ENCODE measurements at places on chromosomes 13 and 19.

DNA sequence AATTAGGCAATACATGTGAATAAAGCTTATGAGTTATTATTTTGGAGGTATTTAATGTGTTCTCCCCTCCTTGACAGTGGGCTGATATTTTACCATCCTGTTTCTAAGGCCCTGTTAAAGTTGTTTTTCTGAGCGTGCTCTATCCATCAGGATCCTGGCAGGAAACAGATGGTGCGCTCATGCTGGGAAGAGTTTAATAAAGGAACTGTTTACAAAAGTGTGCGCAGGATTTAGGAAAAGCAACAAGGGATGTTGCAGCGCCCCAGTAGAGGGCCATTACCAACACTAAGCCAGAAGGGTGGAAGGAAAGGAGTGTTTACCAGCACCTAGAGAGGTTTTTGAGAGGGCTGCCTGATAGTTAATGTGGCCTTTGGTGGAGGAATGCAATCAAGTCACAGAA is 374.5 kb downstream of the KCNRG start:
- no peak for DNase-seq

DNA sequence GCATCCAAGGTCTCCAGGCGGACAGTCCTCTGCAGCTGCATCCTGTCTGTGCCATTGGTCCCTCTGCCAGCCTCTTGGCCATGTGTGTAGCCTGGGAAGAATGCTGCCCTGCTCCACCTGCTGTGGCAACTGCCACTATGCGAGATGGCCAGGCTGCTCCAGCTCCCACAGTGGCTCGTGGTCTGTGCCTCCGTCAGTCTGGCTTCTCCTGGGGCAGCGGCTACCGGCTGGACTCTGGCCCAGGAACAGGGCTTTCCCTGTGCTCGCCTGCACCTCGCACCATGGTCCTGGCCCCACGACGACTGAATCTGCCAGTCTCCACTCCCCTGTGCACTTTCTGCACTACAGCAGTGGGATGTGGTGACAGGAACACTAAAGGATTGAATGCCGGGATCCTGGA is 26.7 kb upstream of the FFAR2 start:
- DNase-seq = no peak

GRCh38 chr13:31311921-31312320 is 112.1 kb downstream of the B3GLCT start:
- DNase-seq = no peak

GRCh38 chr13:108361769-108362168 is 92.3 kb downstream of the TNFSF13B start:
- no peak for DNase-seq

DNA sequence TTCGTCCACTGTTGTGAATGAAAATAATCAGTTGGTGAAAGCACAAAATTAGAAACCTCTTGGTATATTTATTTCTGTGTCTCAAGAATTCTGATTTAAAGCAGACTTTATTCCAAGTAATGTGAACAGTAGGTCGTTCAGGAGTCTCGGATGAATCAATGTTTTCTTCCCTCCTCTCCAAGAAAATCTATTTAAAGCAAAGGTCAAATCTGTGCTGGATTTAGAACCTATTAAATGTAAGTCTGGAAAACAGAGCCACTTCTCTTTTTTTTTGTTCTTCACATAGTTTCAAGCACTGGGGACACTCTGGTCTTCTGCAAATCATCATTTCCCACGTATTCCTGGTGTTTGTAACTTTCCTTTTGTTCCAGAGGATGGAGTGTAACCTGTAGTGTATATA is 312.7 kb downstream of the ATP8A2 start:
- no peak for DNase-seq

GRCh38 chr19:38729653-38730469 is 14.4 kb downstream of the CAPN12 start:
- DNase-seq = peak; percentile 50

GRCh38 chr19:12759686-12760085 is 8.1 kb downstream of the BEST2 start:
- no peak for DNase-seq

- DNase-seq = peak; percentile 52
These were observed 110.5 kb downstream of the COG6 start for GRCh38 chr13:39765801-39766463.
